GM04504 (cell line): ENCODE measurements at places on chromosomes 7 and 10.

- DNase-seq = peak; percentile 89
Measured at GRCh38 chr10:77524281-77524711, 113.3 kb downstream of the KCNMA1 start.

DNA sequence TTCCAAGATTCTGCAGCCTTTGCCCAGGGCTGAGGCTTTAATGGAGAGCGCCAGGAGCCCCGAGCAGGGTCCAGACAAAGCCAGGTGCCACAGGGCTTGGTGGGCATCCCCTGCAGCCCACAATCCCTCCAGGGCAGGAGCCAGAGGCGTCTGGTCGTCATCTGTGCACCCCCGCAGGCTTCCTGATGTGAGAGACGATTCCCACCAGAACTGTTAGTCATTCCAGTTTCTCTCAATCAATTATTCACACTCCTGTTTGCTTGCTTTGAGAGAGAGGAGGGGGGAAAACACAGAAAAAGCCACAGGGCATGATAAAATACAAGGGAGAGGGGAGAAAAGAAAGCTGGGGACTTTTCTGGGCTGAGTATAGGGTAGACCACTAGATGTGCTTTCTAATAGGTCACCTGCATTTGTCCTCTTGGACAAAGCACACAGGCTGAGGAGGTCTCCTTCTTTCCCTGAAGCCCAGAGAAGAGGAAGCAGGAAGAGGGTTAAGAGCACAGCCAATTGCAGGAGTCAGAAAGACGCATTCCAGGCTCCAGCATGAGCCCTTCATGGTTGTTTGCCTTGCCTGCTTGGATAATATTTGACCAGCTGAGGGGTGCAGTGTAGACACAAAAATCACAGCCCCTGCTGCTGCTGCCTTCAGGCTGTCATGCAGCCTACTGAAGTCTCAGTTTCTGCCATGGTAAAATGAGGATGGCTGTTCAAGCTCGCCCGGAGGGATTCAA is 194.4 kb downstream of the PLXNA4 start:
- DNase-seq = no peak

- DNase-seq = no peak
Measured at GRCh38 chr10:105577865-105578607, 936.9 kb downstream of the SORCS3 start.

GRCh38 chr7:36945612-36946400 is 221.5 kb upstream of the AOAH start:
- DNase-seq = no peak

DNA sequence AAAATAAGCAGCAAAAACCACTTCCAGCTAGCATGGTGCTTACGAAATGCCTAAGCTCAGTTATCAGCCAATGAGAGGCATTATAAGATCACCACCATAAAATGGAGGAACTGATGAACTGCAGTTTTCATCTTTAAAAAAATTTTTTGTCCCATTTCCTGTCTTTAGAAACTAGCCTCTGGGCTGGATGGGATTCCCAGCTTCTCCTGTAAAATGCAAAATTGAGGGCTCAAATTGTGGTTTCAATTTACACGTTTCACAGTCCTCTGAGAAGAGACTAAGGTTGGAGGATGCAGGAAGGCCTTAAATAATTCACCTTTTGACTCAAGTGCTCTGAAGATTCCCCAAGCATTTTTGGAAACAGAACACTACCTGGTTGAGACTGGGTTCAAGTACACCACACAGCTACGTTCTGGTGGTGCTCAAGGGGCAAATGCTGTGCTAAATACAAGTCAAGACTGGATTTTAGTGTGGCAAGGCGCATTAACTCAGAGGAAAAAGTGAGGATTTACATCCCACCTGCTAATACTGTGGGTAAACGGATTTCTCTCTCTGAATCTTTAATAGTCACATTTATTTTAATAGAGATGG is 951 bp downstream of the ZNF25 start:
- DNase-seq = no peak

GRCh38 chr7:85010306-85010705 is 176.6 kb downstream of the SEMA3D start:
- DNase-seq = no peak

DNA sequence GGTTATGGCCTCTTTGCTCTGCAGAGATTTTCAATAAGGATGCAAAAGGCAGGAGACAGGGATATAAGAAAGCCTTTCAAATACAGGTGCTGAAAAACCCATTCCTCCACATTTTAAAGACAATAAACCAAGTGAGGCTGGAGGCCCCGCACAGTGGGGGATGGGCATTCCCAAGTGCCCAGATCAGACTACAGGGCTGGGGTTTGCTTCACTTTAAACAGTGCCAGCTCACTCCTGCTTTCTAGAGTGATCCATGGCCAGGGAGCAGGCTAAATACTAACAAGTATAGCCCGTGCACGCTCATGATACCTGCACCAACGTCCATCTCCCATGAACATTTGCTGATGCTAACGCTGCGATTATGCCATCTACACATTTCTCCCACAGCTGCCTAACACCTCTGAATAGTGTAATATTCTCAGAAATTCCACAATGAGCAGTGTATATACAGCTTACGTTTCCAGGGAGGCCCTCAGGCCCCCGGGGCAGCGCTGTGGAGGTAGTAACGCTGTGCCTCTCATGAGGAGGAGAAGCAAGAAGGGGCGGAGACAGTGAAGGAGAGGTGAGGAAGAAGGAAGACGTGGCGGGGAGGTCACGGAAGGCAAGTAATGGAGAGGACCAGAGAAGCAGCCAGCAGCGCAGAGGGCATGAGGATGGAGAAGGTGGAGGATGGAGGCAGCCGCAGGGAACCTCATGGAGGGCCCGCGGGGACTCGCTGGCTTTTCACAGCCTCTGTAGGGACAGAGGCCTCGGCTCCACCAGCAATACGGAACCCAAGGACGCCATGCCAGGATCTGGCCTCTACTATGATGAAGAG is 141.7 kb downstream of the USP6NL start:
- DNase-seq = no peak
